ENCODE measurements at places on chromosomes 6 and 20. TPM values are rescaled to one million over a fixed set of nuclear protein-coding genes. Genes with fewer than 3 reads are reported as not detected.
A peak's percentile ranks its signal among the peaks of the same experiment; 100 is the strongest.

- DNase-seq = no peak
Observed at GRCh38 chr6:113511100-113511499, 346.0 kb upstream of the MARCKS start.

DNA sequence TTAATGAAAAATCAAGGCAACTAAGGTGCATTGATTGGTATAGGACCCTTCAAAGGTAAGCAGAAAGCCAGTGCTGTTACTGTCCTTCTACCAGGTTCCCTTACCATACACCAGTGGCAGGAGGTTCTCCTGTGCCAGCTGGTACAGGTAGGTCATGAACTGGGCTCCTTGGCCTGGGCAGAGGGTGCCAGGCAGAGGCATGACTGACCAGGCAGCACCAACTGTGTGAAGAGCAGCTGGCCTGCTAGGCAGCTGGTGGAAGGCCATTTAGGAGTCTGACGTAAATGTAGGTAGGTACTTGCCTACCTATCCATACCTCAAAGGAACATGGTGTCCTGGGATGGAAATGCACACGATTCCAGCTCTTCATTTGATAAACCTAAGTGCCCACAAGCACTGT is 23.3 kb downstream of the PCNA start:
- DNase-seq = no peak

Gene CRYBG1
- total RNA-seq = 15.3 TPM

Gene IER3
- total RNA-seq = 4.5 TPM

Gene C6orf141
- total RNA-seq = 0.90 TPM

GRCh38 chr20:32792316-32792715 is 27.4 kb upstream of the MAPRE1 start:
- no peak for DNase-seq

Gene C2
- 17.4 TPM for total RNA-seq

Gene PRL
- total RNA-seq = not detected

- DNase-seq = peak; percentile 53
Observed at GRCh38 chr6:137309078-137309762, 90.0 kb upstream of the IFNGR1 start.

DNA sequence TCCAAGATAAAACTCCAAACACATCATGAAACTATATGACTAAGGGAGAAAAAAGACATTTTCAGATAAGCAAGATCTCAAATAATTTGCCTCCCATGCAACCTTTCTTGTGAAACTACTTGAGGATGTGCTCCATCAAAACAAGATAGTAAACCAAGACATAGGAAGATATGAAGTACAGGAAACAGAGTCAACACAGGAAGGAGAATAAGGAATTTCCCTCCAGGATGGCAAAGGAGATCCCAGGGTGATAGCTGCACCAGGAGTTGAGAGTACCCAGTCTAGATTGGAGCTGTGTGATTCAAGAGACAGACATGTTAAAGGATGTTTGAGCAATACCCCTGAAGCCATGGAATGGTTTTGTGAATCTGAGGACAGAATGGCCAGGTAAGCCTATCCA is 15.3 kb downstream of the IL17A start:
- DNase-seq = no peak

Gene PXT1
- total RNA-seq = not detected

DNA sequence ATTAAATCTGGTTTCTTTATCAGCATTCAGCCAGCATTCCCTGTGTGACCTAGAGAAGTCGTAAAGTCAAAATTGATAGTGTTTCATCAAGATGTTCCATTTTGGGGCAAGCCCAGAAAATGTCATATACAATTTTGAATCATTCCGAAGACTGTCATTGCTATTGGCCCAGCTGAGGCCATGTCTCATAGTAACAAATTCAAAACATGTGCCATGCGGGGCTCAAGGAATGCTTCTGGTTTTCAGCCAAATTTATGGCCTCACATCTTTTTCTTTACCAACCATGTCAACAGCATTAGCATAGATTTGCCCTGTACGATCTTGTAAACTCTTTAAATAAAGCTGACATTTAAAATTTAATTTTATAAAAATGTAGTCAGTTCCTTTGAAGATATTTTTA is 314.7 kb downstream of the PAX1 start:
- no peak for DNase-seq

Gene MYL9
- total RNA-seq = 244 TPM

Gene CLDN20
- 4.4 TPM for total RNA-seq

GRCh38 chr6:170050591-170051041 is 240.3 kb downstream of the DLL1 start:
- no peak for DNase-seq

GRCh38 chr6:74066168-74066871 is 370.3 kb downstream of the CD109 start:
- no peak for DNase-seq

Gene LIME1
- total RNA-seq = 18.6 TPM

GRCh38 chr6:160477901-160478300 is 129.7 kb downstream of the SLC22A3 start:
- DNase-seq = no peak

- DNase-seq = no peak
Observed at GRCh38 chr6:113320653-113321052, 536.5 kb upstream of the MARCKS start.

DNA sequence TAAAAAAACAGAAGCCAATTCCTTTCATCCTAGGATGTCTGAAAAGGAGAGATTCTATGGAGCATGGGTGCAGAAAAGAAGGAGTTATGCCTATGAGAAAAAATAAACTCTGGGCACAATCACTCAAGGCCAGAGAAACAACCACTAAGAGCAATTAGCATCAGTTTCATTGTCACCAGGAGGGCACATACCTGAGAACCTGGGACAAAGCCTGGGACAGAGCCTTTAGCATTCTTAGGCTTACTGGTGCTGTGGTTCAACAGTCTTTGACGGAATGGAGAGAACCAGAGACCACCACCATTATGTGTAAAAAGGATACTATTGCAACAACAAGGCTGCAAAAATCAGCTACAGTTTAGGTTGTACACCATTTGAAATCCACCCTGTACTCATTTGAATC is 29.4 kb upstream of the BCKDHB start:
- DNase-seq = no peak

Gene MRAP2
- total RNA-seq = 7.6 TPM

Data from tibial nerve (tissue), 4 donors.